ENCODE measurements at places on chromosomes 11 and 22.
A peak's percentile ranks its signal among the peaks of the same experiment; 100 is the strongest.

DNA sequence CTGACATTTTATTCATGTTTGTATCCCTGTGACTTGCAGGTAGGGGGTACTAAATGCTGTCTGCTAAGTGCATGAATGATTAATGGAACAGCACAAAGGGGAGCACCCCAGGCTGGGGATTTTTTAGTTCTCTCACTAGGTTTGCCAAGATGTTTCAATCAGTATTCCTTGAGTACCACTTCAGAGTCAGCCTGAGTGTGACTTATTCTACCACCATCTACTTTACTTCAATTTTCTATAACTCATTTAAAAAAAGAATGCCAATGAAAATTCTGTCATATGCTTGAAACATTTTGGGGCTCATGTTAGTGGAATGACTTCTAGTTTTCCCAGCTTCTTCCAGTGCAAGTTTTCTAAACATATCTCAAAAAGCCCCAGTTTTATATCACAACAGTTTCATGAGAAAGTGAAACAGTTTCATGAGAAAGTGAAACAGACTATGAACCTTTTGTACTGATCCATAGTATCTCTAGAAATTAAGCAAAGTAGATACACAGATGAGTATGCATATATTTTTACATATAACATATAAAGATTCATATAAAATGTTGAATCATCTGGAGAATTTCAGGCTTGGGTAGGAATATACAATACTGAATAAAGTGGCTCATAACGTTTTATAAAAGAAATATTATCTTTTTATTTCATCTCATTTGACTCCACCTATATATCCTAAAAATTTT, 252.4 kb downstream of the GRM5 start:
- DNase-seq = no peak

DNA sequence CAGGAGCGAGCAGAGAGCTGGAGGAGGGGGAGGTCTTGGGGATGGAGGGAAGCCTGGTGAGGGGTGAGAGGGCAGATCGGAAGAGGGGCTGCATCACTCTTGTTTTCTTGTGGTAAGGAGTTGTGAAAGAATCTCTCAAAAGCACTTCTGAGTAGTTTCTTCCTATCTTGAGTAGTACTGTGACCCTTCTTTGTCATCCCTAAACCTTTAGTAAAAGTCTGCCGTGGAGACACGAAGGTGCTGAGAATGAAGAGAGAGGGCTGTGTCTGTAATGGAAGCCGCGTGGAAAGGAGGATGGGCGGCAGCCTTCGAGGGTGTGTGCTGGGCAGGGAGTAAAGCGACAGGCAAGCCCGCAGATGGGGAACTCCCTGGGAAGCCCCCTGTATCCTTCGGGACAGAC, 237.8 kb downstream of the TBC1D22A start:
- no peak for DNase-seq

DNA sequence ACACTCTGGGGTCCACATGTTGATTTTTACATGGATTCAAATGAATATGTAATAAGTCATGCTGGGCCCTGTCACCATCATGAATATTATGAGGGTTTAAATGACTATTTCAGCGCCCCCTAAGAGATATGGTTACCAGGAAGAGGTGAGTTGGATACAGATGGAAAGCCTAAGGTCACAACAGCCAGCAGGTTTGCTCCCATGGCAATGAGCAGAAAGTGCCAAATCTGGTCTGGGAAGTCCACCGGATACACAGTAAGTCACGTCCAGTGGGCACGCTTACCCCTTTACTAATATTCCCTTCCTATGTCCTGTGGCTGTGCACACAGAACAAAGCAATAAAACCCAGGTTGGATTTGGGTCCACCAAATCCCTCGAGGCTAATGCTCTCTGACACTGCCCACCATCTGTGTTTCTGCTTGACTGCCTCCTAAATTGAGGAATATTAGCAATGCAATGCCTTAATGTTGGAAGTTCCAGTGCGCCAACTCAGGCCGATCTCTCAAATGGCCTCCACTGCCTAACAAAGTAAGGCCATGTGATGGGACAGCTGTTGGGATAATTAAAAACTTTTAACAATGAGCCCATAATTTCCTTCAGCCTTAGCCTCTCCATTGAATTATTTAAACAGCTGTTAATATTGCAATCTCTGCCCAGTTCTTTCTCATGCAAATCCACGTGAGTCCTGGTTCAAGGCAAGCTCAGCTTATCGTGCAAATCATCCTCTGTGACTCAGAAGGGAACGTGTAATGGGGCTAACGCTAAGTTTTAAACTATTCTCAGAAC, 97.6 kb downstream of the SLC1A2 start:
- peak; percentile 41 for DNase-seq

GRCh38 chr11:83723999-83724398, 437.8 kb upstream of the CCDC90B start:
- peak; percentile 15 for DNase-seq

- DNase-seq = no peak
Measured at GRCh38 chr11:77418971-77419597, 54.8 kb downstream of the PAK1 start.

GRCh38 chr22:48734359-48734758, 1093.3 kb downstream of the BRD1 start:
- DNase-seq = no peak

DNA sequence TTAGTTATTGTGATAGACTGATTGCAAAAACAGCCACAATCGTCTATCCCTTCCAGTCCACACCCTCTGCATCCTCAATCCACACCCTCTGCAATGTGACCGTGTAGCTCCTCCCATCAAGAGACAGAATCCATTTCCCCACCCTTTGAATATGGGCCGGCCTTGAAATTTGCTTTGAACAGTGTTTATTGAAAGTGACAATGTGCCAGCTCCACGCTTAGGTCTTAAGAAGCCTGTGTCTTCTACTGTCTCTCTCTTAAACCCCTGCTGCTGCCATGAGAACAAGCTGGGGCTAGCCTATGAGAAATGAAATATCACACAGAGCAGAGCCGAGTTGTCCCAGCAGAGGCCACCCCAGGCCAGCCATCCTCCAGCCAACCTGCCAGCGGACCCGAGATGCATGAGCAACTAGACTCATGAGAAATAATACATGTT, 22.3 kb upstream of the MICAL2 start:
- no peak for DNase-seq

DNA sequence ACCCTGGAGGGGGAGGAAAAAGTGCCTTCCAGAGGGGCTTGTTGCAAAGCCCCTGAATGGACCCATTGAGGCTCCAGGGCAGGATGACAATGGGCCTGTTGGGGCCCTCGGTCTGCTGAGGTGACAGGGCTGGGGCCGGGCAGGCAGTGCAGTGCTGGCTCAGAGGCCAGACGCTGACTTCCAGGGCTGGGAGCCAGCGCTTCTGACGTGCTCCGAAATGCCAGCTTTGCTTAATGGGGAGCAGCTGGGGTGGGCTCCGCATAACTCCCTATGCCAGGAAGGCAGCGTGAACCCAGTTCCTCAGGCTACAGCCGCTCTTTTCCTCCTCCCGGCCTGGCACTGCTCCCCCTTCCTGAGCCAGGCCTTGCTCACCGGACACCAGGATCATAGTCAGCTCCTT, 17.7 kb downstream of the NAV2 start:
- no peak for DNase-seq

GRCh38 chr11:726278-727220, 20.5 kb downstream of the EPS8L2 start:
- peak; percentile 71 for DNase-seq

- DNase-seq = no peak
Measured at GRCh38 chr22:26554956-26555355, 35.0 kb downstream of the TPST2 start.

- DNase-seq = no peak
Measured at GRCh38 chr11:92162776-92163175, 61.8 kb upstream of the FAT3 start.
